ENCODE measurements at places on chromosomes 16 and 17.
A peak's percentile ranks its signal among the peaks of the same experiment; 100 is the strongest.

DNA sequence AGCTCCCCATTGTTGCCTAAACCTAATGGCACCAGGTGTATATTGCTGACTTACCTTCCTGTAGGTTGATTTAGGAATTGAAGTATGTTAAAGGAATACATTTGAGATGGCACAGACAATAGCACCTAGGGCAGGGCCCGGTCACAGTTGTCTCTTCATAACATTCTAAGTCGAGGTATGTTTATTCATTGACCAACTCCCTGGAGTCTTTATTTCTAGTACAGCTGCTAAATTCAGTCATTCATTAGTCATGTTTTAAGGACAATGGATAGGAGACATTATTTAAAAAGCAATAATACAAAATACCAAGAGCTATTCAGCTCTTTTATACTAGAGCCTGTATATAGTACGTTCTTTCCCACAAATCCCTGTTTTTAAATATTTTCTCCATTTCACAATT, 369.5 kb upstream of the HSBP1 start:
- no peak for DNase-seq

- DNase-seq, result no peak
Measured at GRCh38 chr17:55496094-55496881, 15.0 kb downstream of the SMIM36 start.

- no peak for DNase-seq
Measured at GRCh38 chr16:3198334-3199072, 10.5 kb downstream of the OR1F1 start.

GRCh38 chr16:27048316-27048715, 18.4 kb upstream of the C16orf82 start:
- DNase-seq, result no peak

GRCh38 chr16:71727551-71728324, 3.2 kb upstream of the PHLPP2 start:
- no peak for DNase-seq

DNA sequence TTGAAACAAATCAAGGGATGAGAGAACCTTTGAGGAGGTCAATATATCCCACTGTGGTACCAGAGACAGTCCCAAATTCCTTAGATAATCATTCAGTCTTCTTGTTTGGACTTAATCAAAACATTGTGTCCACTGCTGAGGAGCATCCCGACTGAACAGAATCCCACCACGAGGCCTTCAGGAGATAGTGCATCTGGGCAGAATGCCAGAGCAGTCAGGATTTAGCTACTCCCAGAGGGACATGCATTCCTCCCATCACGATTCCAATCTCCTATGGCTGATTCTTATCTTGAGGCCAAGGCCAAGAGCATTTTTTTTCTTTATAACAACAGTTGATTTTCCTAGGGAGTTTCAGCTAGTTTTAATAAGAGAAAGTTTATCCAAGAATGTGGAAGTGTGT, 87.4 kb upstream of the COX10 start:
- DNase-seq, result no peak

- DNase-seq, result peak; percentile 2
Measured at GRCh38 chr17:31654936-31655335, 204.1 kb downstream of the COPRS start.

DNA sequence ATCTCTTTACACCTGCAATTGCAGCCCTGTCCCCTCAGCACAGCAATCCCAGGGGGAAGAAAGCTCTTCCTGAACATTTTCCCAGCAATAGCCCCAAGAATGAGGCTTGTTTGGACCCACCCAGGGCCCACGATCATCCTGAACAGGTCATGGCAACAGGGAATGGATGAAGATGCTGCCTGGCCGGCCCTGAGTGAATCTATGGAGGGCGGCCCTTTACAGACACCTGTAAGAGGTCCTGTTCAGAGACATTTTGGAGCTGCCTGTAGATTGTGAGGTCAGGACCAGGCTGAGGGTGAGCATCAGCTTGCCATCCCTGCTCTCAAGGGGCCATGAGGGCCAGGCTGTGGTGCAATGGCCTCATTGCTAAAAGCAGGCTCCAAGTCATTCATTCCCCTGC, 69.1 kb downstream of the COG7 start:
- no peak for DNase-seq

DNA sequence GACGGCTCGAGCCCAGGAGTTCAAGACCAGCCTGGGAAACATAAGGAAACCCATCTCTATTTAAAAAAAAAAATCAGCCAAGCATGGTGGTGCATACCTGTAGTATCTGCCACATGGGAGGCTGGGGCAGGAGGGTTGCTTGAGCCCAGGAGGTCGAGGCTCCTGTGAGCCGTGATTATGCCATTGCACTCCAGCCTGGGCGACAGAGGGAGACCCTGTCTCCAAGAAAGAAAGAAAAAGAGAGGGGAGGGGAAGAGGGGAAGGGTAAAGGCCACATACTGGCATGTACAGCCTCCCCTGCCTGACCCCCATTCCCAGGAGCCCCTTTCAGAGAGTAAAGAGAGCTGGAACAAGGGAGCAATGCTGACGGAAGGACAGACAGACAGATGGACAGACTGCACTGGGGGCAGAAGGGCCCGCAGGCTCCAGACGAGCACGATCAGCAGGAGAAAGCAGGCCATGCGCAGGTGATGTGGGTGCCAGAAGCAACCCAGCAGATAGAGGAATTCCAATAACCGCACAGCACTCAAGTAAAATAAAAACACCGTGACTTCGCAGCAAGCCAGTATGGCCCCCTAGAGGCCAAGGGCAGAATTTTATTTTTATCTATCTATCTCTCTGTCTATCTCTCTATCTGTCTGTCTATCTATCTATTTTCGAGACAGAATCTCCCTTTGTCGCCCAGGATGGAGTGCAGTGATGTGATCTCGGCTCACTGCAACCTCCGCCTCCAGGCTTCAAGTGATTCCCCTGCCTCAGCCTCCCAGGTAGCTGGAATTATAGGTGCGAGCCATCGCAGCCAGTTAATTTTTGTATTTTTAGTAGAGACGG, 27.1 kb upstream of the SNN start:
- DNase-seq, result no peak

DNA sequence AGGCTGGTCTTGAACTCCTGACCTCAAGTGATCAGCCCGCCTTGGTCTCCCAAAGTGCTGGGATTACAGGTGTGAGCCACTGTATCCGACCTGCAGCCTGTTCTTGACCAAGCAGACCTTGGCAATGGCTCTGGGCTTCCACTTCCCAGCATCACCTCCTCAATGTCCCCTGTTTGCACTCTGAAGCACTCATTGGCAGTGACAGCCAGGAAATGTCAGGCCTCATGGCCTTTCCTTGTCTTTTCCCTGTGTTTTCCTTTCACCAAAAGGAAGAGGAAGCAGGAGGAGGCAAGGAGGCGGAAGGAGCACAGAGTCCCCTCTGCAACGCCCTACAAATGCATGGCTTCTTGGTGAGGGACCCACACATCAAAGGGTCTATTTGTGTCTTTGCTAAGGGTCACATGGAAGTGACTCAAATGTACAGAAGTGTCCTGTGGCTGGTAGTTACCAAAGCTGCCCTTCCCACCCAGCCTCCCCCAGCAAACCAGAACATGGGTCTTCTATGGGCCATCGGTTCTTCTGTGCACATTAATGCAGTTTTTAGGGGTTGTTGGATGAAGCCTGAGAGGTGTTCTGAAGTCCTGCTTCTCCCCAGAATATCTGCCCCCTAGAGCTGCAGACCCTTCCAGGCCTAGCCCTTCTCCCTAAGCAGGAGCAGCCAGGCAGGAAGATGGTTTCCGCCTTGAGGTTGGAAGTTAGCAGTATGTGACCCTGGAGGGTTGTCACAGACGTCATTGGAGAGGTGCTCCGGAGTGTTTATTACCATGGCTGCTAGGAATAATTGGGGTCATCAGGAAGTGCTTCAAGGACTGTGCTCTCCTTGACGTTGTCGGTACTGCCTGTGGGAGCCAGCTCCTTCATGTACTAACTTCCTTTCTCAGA, 60.8 kb downstream of the WIPI1 start:
- no peak for DNase-seq

- DNase-seq, result no peak
Measured at GRCh38 chr16:50371936-50372595, 3.3 kb upstream of the BRD7 start.

- DNase-seq, result peak; percentile 49
Measured at GRCh38 chr16:23504453-23505179, 5.7 kb downstream of the GGA2 start.

Measured in stimulated activated CD8-positive, alpha-beta memory T cell treated with anti-CD3 and anti-CD28 coated beads, Interleukin-4, amount 100 ng/mL, for 1 hour (primary cell).